ENCODE measurements at places on chromosomes 7 and 10. TPM values are rescaled to one million over a fixed set of nuclear protein-coding genes. Genes with fewer than 3 reads are reported as not detected.

The LOXL4 gene
- polyA plus RNA-seq: not detected

The OR13A1 gene
- 4.0 TPM for polyA plus RNA-seq

The DOCK1 gene
- polyA plus RNA-seq: not detected

The LRRD1 gene
- polyA plus RNA-seq: not detected

The OPN1SW gene
- not detected for polyA plus RNA-seq

The FASTK gene
- 38.3 TPM for polyA plus RNA-seq

The FAM149B1 gene
- polyA plus RNA-seq: 5.9 TPM

The AEBP1 gene
- polyA plus RNA-seq: 2.6 TPM

The BPGM gene
- polyA plus RNA-seq: 33.9 TPM

The WEE2 gene
- not detected for polyA plus RNA-seq

The RTKN2 gene
- 0.04 TPM for polyA plus RNA-seq

The SSC4D gene
- not detected for polyA plus RNA-seq

The LLCFC1 gene
- polyA plus RNA-seq: not detected

The CCDC136 gene
- 0.38 TPM for polyA plus RNA-seq
